ENCODE measurements at places on chromosomes 4 and X. TPM values are rescaled to one million over a fixed set of nuclear protein-coding genes. Genes with fewer than 3 reads are reported as not detected.

The XK gene
- 0.39 TPM for total RNA-seq

The UGT2B11 gene
- not detected for total RNA-seq

The MAGEB18 gene
- total RNA-seq, result not detected

The BCORL1 gene
- 8.4 TPM for total RNA-seq

The LPAR4 gene
- total RNA-seq, result not detected

The H2BW2 gene
- not detected for total RNA-seq

The TMEM271 gene
- total RNA-seq, result not detected

The CLGN gene
- total RNA-seq, result 5.0 TPM

The GAGE1 gene
- total RNA-seq, result not detected

The DOK7 gene
- 0.16 TPM for total RNA-seq

The MAGEB17 gene
- not detected for total RNA-seq

The SMARCA5 gene
- total RNA-seq, result 22.3 TPM

The LIAS gene
- 10.5 TPM for total RNA-seq

The ASMT gene
- 0.74 TPM for total RNA-seq

The CCDC149 gene
- 2.6 TPM for total RNA-seq

The CEP135 gene
- 5.2 TPM for total RNA-seq

The CXCL11 gene
- 0.23 TPM for total RNA-seq

The GLUD2 gene
- 2.6 TPM for total RNA-seq

The DCUN1D4 gene
- 20.1 TPM for total RNA-seq

The UPF3B gene
- 21.3 TPM for total RNA-seq

The PPP4R3C gene
- total RNA-seq, result not detected

The SGCB gene
- 17.3 TPM for total RNA-seq
